ELF-1 (cell line): ENCODE measurements at places on chromosomes 3 and 15.

DNA sequence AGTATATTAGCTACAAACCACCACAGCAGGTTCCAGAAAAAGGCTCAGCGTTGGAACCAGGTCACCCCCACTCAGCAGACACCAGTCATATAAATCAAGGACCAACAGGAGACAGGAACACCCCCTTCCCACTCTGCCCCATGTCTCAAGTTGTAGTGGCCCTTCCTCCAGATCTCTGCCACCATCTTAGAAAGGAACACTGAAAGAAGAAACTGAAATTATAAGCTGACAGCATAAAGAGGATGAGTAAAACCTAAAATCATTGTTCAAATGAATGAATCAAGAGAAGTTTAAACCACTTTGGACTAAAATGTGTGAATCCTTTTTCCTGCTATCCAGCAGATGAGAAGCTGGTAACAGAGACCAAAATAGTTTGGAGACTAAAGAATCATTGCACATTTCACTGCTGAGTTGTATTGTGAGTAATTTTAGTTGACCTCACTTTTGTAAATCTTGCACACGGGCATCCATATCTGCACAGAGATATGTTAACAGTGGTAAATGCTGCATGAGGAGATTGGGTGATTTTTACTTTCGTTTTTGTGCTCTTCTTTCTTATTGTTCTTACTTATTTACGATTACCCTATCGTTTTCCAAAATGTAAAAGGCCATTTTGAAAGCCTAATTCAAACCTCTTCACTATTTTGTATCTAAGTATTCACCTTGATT is 19.8 kb downstream of the CCR3 start:
- DNase-seq: no peak

DNA sequence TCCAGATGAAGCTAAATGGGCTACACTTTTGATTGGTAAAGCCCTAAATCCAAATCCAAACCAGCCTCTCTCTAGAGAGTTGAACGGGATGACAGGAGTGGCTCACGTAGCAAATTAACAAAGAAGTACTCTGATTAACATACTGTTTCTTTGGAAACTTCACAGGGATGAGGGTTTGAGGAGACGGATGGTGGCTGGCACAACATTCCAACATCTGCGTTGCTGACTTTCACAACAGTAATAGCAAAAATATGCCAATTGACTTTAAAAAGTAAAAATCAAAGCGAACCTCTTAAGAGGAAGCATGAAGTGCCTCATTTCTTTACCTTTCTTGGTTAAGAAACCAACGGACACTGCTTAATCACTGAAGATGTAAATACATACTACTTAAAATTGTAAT is 181.4 kb downstream of the TBL1XR1 start:
- DNase-seq: no peak

- no peak for DNase-seq
Measured at GRCh38 chr15:40088929-40089755, 19.5 kb downstream of the BMF start.

GRCh38 chr3:143366672-143367071 is 247.1 kb downstream of the CHST2 start:
- DNase-seq: no peak

DNA sequence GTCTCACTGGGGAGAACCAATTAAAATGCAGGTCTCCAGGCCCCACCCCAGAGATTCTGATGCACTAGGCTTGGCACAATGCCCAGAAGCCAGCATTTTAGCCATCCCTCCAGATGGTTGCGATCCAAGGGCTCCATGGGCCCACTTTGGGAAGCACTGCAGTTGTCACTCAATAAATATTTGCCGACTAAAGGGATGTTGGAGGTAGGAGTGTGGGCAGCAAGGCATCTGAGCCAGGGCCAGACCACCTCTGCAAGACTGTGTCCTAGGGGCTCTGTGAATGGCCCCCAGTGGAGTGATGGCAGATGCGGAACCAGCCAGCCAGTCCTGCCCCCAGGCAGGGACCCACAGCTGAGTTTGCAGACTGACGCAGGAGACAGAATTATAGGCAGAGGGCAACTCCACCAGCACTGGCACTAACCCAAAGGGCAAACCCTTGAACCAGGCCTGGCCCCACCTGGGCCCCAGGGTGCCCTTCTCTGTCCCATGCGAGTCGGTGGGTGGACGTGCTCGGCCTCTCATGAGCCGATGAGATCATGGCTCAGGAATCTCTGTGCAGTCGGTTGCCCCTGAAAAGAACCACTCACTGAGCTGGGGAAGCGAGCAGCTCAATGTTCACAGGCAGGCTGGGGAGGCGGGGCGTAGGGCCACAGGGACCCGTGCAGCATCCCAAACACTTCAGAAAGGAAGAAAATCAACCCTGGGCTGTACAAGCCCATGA is 49.7 kb downstream of the SEMA5B start:
- DNase-seq: peak; percentile 89

- DNase-seq: no peak
Measured at GRCh38 chr3:158217992-158218391, 108.1 kb downstream of the RSRC1 start.

GRCh38 chr3:139941580-139941979 is 6.6 kb downstream of the CLSTN2 start:
- DNase-seq: no peak
